ENCODE measurements at places on chromosomes 12 and 14.

DNA sequence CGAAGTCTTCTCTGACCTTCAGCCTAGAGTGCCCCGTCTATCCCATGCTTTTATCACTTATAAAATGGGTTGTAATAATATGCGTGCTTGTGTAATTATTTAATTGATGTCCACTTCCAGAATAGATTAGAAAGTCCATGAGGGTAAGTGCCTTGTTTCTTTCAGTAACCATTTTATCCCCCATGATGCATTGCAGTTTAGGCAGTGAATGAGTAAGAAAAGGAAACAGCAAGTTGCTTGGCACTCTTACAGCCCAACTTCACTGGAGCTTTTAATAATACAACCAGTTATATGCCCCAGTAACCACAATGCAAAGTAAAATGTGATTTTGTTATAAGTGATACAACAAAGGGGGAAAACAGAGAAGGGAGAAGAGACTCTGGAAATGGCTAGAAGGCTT is 287.3 kb downstream of the MED13L start:
- no peak for DNase-seq

GRCh38 chr12:14573118-14573517 is 5.4 kb upstream of the PLBD1 start:
- DNase-seq = no peak

DNA sequence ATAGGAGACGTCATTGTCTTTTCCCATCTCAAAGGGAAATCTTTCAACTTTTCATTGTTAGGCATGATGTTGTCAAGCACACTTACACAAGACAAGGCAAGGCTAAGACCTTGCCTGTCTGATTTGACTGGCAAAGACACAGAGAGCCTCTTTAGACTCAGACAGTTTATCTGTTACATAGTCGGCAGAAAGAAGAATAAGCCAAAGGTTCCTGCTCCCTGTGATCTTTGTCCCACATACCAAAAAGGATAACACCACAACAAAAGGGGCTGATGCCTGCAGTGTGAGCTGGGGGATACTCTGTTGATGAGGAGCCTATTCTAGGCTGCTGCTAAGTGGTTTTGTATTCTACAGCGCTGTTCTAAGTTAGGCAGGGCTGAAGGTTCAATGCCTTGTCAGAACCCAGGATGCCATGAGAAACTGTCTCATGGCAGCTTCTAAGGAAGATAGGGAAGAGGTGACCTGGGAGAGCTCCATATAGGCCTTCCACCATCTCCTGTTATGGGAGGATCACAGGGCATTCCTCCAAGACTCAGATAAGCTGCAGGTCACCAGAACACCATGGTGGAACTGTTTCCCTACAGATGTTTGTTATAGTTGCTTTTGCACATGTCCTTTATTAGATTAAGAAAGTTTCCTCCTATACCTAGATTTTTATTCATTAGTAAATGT is 12.7 kb downstream of the ERC1 start:
- DNase-seq = no peak

GRCh38 chr12:75666939-75667334 is 155.5 kb upstream of the KRR1 start:
- DNase-seq = no peak

- DNase-seq = peak; percentile 12
Observed at GRCh38 chr12:88035907-88036289, 6.7 kb upstream of the C12orf50 start.

DNA sequence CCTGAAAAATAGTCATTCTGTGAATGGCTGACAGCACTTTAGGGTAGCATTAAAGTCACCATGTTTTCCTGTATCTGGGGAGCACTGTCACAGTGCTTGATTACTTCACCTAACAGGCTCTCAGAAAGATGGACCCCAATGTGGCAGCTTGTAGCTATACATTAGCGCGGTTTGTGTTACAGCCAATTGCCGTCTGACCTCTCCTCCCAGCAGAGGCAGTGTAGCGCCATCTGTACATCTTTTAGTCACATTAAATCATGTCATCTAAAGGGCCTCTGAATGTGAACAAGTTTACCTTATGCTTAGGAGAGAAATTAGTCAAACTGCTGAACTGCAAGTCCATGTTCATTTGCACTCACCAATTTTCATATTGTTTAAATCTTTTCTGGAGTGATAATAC is 113.7 kb downstream of the LMO3 start:
- no peak for DNase-seq

DNA sequence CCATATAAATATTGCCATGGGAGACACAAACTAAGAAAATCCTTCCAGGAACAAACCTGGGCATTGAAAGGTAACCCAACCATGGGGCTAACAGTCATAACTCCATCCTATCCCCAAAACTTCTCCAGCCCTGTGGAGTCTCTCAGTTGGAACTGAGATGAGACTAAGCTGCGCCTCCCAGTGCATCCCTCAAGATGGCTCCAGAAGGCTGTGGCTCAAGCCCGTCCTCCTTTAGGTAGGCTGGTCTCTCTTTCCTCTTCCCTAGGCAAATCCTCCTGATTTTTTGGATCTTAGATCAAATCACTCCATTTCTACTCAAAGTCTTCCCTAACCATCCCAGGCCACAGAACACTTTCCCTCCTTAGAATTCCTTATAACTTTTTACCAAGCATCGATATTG is 364.3 kb upstream of the CCDC196 start:
- no peak for DNase-seq

- no peak for DNase-seq
Observed at GRCh38 chr12:79945433-79945832, 10.5 kb upstream of the PPP1R12A start.

DNA sequence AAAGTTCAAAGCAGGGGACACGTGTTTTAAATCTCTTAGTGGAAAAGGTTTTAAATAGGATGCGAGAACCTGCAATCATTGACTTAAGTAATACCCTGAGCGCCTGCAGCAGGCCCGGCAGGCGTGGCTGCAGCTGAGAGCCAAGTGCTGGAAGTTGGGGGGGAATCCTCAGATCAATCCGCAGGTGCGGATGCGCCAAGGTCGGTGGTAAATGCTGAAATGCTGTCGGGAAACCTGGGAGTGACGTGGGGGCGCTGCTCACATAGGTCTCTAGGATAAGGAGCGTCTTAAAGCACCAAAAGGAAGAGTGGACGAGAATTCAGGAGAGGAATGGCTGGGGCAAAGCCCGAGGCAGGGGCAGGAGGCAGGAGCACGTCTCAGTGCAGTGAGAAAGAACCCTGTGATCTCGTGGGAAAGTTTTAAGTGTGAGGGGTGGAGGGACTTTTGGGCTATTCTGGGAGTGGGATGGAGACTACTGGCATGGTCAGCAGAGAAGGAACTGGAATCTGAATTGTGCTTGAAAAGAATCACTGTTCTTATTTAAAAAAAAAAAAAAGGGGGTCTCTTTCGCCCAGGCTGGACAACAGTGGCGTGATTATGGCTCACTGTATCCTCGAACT is 883 bp upstream of the CDCA4 start:
- DNase-seq = no peak

DNA sequence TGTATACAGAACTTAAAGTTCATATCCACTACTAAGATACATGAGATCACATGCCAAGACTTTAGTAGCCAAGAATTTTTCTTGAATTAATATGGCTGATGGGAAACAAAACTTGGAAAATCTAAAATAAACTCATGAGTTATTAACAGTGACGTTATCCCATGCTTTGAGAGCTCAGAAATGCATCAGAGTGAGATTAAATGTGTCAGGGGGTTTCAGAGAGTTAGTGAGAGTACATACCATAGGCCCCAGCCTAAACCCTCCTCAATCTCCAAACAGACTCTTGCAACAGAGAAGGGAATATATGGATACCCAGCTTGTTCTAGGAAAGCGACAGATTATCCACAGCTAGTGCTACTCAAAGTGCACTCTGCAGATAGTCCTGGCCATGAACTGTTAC is 19.3 kb downstream of the SLC35F4 start:
- no peak for DNase-seq

GRCh38 chr12:54251667-54252284 is 28.1 kb downstream of the CBX5 start:
- peak; percentile 41 for DNase-seq

- DNase-seq = no peak
Observed at GRCh38 chr12:104187446-104188155, 28.0 kb upstream of the TXNRD1 start.

DNA sequence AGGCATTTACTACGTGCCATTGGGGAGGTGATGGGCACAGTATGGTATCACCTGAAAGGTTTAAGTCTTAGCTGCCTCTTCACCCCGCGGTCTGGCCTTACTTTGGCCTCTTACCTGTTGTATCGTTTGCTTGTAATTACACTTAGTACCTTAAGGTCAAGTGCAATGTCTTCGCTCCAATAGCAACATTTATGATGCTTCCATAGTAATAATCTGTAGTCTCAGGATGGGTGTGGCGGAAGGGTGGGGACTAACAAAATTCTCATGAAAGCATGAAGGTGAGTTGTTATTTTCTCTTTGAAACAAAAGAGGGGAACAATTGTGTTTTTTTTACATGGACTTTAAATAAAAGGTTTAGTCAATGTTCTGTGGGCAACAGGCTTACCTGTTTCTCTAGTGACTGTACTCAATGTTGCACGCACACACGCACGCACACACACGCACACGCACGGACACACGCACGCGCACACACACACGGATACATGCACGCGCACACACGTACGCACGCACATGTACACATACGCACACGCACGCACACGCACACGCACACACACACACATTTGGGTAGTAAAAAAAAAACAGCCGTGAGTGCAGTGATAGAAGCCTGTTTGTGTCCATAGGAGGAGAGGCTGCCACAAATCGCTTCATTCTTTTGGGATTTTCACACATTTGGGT is 91.4 kb downstream of the DNAH10 start:
- no peak for DNase-seq

DNA sequence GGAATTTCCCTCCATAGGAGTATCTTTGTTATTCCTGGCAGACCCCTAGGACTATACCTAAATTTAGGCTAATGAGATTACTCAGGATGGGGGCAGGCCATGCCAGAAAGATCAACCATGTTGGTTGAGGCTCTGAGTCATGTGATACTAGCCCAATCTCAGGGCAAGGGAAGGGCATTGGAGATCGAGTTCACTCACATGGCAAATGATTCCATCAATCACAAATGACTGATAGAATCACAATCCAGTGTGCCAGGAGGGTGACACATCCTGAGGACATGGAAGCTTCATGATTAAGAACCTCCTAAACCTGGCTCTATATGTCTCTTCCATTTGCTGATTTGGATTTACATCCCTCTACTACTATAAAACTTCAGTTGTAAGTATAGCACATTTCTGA is 182.3 kb downstream of the NTF3 start:
- DNase-seq = no peak

DNA sequence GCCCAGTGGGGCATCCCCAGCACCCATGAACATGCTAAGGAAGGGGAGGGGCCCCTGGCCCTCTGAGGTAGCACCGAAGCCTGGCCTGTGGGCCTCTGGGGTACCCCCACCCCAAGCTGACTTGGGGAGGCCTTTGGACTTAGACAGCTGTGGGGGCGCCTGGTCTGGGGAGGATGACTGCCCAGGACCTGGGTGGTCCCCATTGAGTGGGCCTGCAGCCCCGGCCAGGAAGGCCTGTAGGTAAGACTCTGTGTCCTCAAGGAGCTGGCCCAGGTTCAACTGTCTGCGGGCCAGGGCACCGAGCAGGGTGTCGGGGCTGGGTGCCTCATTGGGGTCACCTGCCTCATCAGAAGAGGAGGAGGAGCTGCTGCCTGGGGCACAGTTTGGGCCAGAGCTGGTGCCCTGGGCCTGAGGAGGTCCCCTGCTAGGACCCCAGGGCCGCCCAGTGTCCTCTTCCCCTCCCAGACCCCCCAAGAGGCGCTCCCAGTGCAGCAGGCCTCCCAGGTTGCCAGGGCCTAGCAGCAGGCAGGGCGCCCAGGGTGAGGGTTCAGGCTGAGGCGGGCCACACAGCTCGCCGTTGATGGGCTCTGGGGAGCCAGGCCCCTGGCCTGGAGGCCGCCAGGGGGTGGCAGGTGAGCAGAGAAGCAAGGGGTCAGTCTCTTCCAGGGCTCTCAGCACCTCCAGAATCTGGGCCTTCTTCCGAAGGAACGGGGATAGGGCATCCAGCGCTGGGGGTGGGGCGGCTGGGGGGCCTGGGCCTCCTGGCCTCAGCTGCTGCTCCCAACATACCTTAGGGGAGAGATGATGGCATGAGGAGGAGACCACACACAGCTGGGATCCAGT is 31.4 kb downstream of the NCKAP5L start:
- DNase-seq = no peak

GRCh38 chr12:49330631-49331379 is 6.2 kb downstream of the C1QL4 start:
- no peak for DNase-seq

- DNase-seq = no peak
Observed at GRCh38 chr12:44960423-44960822, 84.3 kb upstream of the NELL2 start.

GRCh38 chr14:100114109-100114765 is 45.2 kb downstream of the DEGS2 start:
- DNase-seq = no peak

DNA sequence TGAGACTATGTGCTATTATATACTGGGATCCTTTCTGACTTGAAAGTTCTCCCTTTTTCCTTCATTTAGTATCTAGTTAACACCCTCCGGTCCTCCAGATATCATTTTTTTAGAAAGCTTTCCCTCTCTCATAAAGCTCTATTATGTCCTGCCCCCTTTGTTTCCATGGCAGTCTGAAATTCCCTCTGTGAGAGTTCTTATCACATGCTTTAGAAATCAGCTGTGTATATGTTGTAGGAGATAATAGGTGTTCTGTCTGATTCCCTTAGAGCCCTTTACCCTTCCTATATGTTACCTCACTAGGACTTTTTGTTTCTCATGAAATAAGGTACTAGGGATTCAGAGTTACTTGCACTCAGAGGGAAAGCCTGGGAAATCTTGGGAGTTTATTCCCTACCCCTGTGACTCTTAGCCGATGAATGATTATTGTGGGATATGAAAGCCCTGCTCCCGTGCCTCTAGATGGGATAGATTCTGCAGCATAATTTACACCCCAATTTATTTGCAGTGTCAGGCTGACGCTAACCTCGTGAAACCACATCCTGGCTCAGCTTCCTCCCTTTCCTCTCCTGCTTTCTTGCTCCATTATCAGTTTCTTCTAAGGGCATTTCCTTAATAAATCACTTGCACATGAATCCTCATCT is 448.4 kb downstream of the MDGA2 start:
- DNase-seq = no peak

DNA sequence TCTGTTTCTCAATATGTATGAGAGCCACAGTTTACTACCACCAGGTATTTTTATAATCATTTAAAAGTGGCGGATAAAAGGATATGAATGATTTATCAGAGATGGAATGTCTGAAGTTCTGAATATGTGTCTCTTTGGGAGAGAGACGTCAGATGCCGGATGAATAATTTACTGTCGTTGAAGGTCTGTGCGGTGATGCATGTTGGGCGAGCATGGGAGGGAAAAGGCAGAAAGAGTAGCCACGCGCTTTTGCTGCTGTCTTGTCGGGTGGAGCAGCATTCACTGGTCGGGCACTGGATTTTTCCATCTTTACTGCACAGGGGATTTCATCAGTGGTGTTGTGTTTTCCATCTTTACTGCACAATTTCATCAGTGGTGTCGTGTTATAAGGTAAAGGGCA is 65.6 kb downstream of the SYNE2 start:
- DNase-seq = no peak

GRCh38 chr14:34930591-34931091 is 52.2 kb upstream of the SRP54 start:
- no peak for DNase-seq
